ENCODE measurements at places on chromosomes 1 and 21. TPM values are rescaled to one million over a fixed set of nuclear protein-coding genes. Genes with fewer than 3 reads are reported as not detected.

MYOG gene
- not detected for total RNA-seq

BRINP3 gene
- total RNA-seq: 0.76 TPM

C4BPA gene
- not detected for total RNA-seq

GRCh38 chr1:197448121-197448779 lies 180.2 kb downstream of the CRB1 start:
- no peak for DNase-seq

DNA sequence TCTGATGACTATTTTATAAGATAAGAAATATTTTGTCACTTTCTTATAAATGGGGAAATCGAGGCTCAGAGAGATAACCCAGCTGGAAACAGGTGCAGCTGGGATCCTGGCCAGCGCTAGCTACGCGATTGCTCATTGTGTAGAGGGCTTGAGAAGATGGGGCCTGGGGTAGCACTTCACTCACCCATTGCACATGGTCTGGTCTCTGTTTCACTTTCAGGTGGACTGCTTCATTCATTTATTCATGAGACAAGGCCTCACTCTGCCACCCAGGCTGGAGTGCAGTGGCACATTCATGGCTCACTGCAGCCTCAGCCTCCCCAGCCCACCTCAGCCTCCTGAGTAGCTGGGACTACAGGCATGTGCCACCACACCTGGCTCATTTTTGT lies 23.8 kb downstream of the UBE4B start:
- DNase-seq: no peak

DNA sequence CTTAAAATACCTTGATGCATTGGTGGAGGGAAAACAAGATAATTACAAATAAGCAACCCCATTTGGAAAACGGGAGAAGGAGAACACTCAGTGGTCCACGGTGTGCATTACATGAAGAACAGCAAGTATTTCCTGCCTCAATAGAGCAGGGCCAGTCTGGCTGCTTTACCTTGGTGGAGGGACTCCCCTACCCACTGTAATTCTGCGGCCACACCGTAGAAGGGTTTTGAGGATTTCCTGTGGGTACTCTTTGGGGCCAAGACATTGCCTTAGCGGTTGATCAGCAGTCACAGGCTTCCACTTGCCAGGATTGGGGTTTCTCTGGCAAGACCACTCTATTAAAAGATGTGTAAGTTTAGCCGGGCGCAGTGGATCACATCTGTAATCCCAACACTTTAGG lies 16.3 kb upstream of the TMEM54 start:
- DNase-seq: no peak
